ENCODE measurements at places on chromosomes 6 and 20. TPM values are rescaled to one million over a fixed set of nuclear protein-coding genes. Genes with fewer than 3 reads are reported as not detected.

Gene WFDC10B
- total RNA-seq, result not detected

Gene CCDC170
- 2.0 TPM for total RNA-seq

Gene LAMA5
- total RNA-seq, result 157 TPM

Gene GGTLC1
- not detected for total RNA-seq

Gene POM121L2
- total RNA-seq, result not detected

Gene COL20A1
- not detected for total RNA-seq

Gene PPT2
- 28.3 TPM for total RNA-seq

Gene SLC32A1
- total RNA-seq, result not detected

Gene MCCD1
- not detected for total RNA-seq

Gene DNMT3B
- 2.9 TPM for total RNA-seq

Gene TREM2
- not detected for total RNA-seq

Gene NCOA5
- 7.8 TPM for total RNA-seq

Measured in aortic smooth muscle cell (primary cell).